Fibroblast of skin of left biceps (primary cell): ENCODE measurements at places on chromosomes 1 and 21.

GRCh38 chr1:1290238-1290731, 10.0 kb downstream of the SCNN1D start:
- no peak for DNase-seq

DNA sequence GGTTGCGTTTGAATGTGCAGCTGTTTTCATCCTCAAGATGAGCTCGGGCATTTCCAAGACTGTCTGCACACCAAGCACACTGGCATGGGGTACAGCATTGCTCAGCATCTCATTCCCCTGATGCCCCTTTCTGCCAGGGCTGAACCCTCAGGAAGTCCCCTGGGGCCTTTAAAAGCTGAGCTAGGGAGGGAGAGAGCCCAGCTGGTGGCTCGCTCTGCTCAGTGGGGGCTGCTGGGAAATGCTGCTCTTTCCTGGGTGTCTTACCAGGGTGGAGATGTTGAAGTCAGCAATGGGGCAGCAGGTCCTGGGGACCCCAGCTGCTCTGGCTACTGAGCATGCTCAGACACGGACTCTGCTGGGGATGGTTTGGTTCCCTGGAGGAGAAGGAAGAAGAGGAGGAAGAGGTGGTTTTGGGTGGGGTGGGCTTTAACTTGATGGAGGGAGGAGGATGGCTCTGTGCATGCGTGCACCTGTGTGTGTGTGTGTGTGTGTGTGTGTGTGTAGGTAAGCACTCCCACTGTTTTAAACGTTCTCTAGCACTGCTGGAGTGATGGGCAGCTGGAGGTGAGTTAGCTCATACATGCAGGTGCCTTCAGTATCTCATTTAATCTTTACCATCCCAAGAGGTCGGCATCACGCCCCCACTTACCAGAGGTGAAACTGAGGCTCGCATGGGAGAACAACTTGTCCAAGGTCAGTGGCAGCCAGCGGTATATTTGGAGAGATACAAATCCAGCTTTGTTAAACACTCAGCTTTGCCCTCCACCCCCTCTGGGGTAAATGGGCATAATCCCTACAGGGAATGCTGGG, 40.9 kb downstream of the ACTL8 start:
- DNase-seq, result no peak

- no peak for DNase-seq
These were observed 775 bp upstream of the EFCAB14 start for GRCh38 chr1:46719689-46720088.

GRCh38 chr1:20405893-20406604, 80.0 kb downstream of the CAMK2N1 start:
- DNase-seq, result peak; percentile 96

GRCh38 chr1:87781554-87781953, 452.9 kb downstream of the LMO4 start:
- DNase-seq, result no peak

- no peak for DNase-seq
These were observed 158.0 kb downstream of the GPATCH2 start for GRCh38 chr1:217472915-217473314.

DNA sequence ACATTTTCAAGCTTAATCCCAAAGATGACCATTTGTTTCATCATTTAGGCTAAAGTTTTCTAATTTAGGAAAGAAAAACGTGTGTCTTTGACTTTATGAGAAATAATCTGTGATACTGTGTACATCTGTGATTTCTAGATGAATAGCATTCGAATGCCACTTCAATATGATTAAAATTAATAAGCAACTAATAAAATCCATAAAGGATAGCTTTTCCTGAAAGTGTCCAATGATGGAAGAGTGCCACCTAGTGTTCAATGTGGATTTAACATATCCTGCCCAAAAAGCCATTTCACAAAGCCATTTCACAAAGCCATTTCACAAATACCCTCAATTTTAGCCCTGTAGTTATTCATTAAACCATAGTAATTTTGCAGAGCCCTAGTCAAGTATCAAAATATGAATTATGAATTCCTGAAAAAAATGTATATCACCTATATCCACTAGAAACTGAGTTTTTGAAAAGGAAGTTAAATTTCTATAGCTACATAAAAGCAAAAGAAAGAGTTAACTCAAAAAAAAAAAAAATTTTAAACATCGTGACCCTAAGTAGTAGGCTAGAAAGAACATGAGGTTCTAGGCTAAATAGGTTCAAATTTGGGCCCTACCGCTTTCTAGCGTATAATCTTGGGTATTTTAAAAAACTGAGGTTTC, 19.1 kb downstream of the NME7 start:
- DNase-seq, result peak; percentile 27

DNA sequence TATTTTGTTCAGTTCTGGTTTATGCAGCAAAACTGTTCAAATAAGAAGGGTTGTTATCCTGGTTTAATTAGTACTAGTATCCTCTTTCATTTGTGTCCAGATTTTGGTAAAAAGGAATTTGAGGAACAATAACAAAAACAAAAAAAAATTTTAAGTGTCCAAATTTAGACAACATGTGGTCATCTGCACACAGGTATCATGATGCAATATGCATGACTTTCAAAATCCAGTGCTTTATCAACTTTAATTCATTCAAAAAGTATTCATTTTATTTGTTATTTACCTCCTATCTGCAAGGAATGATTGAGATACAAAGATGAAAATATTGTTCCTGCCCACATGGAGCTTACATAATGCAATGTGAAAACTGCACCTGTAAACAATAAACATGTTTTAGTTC, 16.7 kb upstream of the MAGI3 start:
- no peak for DNase-seq

GRCh38 chr1:218711001-218711400, 365.9 kb downstream of the TGFB2 start:
- no peak for DNase-seq

DNA sequence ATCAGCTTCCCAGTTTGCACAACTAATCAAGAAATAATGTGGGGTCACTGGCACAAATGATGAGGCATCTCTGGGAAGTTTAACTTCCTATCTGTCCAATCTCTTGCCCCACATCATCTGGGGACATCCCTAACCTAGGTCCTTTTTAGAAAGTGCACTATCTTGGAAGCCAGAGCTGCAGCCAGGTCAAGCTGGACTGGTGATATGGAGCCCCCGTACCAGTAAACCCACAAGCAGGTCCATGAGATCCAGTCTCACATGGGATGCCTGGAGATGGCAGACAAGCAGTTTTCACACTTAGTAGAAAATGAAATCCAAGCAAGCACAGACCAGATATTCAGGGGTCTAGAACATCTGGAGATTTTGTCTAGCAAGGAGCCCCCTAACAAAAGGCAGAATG, 27.5 kb upstream of the BSDC1 start:
- DNase-seq, result no peak

DNA sequence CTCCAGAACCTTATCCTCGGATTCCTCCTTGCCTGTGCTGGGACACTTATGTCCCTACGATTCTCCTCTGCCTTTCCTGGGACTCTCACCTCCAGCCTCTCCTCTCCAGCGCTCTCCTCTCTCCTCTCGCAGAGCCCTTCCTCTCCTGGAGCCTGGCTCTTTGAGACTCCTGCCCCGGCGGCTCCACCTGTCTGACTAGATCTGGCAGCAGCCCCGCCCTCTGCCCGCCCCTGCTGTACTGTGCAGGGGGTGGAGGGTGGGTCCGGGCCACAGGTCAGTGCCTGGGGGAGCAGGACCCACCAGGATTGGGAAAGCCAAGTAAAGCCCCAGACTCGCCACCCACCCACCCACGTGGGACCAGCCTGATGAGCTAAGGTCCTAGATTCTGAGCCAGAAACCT, 1.6 kb downstream of the ELOVL1 start:
- no peak for DNase-seq

DNA sequence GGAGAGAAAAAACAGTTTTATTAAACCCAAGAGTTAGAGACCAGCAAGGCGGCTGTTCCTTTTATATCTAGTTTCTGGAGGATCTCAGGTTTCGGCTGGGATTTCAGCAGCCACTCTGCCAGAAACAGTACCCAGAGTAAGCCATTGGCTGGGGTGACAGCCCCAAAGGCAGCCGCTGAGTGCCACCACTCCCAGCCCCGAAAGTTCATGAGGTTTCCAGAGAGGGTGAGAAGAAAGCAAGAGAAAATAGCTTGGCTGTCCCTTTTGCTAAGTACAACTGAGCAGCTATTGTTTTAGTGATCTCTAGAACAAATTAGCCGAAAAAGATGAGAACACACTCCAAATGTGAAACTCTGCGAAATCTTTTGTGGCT, 1.2 kb downstream of the SH3BGR start:
- DNase-seq, result no peak

DNA sequence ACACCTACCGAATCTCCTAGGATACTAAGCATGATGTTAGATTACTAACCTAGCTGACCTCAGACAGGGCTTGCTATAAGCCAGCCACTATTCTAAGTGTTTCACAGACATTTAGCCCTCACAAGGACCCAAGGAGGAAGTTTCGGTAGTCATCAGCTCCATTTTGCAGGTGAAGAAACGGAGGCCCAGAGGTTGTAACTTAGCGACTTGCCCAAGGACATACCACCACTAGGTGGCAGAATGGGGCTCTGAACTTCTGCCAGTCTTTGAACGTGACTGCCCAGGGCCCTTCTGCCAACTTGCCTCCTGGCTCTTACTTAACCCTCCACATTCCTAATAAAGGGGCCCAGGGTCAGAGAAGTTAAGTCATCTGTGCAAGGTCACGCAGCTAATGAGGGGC, 283.5 kb downstream of the C1orf94 start:
- DNase-seq, result no peak

- no peak for DNase-seq
These were observed 1.0 kb downstream of the TMEM201 start for GRCh38 chr1:9589719-9590157.

DNA sequence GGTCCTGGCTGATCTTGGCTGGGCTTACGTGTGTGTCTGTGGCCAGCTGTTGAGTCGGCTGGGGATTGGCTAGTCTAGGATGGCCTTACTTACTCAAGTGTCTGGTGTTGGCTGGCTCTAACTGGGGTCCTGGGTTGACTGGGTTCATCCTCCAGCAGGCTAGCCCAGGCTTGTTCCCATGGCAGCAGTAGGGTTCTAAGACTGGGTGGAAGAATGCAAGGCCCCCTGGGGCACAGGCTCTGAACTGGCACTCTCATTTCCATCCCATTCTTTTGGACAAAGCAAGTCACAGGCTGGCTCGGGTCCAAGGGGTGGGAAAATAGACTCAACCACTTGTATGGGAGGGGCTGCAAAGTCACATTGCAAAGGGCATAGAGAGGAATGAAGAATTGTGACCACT, 7.9 kb upstream of the OPRD1 start:
- no peak for DNase-seq

GRCh38 chr1:228150461-228151179, 890 bp downstream of the GJC2 start:
- DNase-seq, result peak; percentile 59

DNA sequence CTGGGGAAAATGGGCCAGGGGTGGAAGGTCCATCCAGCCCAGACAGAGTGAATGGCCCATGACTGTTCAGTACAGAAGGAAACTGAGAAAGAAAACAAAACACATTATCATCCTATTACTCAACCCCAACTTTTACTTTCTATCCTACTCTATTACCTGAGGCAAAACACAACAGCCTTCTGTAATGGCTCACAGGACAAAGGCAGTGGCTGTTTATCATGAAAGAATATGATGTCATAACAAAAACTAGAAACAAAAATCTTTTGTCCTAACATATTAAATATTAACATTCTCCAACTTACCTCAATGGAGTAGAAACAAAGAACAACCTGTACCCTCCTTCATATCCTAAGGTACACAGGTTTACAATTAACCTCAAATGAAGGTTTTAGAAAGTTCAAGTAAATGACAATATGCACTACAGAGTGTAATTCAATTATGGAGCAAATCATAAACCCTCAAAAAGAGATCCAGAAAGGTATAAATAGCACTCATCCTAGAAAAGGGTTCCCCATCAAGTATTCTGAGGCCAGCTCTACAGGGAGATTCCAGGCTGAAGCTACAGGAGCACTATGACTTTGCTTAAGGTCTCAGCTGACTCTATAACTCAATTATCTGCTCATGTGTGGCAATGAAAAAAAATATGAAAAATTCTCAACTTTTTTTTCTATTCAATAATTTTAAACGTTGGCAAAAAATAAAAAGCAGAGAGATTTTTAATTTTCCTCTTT, 15.1 kb downstream of the ELK4 start:
- no peak for DNase-seq

DNA sequence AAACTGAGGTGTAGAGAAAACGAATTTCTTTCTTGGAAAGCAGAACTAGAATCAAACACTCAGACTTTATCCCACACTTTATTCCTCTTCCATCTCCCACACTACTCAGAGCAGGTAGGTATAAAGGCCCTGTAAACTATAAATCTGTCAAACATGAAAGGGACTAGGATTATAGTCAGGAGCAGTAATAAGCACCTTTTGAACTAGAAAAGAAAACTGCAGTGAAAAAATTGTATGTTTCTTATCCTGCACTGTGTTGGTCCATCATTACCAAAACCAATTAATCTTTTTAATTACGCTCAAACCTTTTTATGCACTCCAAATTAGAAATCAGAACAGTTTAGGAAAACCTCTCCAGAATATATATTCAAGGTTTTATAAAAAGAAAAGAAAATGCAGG, 47.6 kb downstream of the LPAR3 start:
- DNase-seq, result no peak
